Natural killer cell (primary cell): ENCODE measurements at places on chromosomes 11 and 22. TPM values are rescaled to one million over a fixed set of nuclear protein-coding genes. Genes with fewer than 3 reads are reported as not detected.

DNA sequence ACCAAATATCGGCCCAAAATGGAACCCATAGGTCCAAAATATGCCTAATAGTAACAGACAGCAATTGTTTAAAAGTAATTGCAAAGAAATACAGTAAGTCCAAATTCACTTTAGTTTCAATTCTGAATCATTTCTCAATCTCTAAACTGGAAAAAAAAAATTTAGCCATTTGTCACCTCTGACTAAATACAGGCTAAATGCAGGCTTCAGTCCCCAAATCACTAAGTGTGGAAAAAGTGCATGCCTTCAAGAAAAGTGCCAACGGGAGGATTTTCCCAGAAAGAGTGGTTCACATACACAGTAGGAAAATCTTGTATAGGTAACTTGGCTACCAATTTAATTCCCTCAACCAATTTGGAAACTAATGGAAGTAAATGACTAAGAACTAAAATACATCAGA lies 35.7 kb downstream of the SIK3 start:
- peaks cover 19% of the 10 kb centered on the region for H3K4me1 ChIP-seq
- no peaks in the 10 kb centered on the region for H3K27me3 ChIP-seq
- H3K36me3 ChIP-seq, result no peaks in the 10 kb centered on the region
- no peak overlapping the region for H3K27ac ChIP-seq
- H3K4me3 ChIP-seq, result no peak overlapping the region

GRCh38 chr11:117731722-117732290 lies 65.2 kb downstream of the DSCAML1 start:
- H3K4me1 ChIP-seq, result no peaks in the 10 kb centered on the region
- H3K27me3 ChIP-seq, result no peaks in the 10 kb centered on the region
- H3K36me3 ChIP-seq, result no peaks in the 10 kb centered on the region
- no peak overlapping the region for H3K4me3 ChIP-seq
- no peak for DNase-seq

DNA sequence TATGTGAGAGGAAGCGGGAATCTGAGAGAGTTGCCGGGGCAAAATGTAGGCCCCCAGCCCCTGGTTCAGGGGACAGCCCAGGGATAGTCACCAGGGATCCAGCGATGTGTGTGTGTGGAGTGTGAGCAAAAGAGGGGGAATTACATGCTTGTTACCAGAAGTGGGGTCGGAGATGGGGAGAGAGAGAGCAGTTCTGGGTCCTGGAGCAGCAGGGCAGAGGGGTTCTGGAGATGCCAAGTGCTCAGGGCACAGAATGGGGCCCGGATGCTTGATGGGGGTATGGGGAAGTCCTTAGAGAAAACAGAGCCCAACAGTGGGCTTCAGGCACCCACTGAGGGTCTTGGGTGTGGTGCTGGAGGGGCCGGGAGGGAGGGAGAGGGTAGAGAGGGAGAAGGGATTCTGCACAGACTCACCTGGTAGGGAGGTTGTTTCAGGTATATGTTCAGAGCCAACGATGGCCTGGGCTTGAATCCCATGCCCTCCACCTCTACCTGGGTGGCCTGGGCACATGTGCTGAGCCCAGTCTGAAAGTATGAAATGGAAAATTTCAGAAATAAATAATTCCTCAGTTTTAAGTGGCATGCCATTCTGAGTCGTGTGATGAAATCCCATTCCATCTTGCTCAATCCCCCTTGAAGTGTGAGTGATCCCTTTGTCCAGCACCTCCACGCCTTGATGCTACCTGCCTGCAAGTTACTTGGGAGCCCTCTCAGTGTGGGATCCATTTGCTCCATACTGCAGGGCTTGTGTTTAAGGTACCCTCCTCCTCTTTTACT lies 12.4 kb downstream of the SMIM38 start:
- no peak for DNase-seq
- H3K36me3 ChIP-seq, result no peaks in the 10 kb centered on the region
- H3K27ac ChIP-seq, result no peak overlapping the region
- peaks cover 5% of the 10 kb centered on the region for H3K4me1 ChIP-seq
- no peaks in the 10 kb centered on the region for H3K27me3 ChIP-seq

DNA sequence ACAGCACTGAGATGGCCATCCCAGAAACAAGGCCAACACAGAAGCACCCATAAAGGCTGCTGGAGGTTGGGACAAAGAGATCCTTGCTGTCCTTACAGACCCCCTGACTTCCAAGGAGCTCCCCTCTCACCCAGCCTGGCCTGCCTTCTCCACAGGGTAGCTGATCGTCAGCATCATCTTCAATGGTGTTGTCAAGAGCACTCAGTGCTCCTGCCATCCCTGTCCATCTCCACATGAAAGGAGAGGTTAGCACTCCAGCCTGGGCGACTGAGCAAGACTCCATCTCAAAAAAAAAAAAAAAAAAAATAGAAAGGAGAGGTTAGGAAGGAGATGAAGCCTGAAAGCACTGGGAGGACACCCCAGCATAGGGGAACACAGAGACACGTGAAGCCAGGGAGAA lies 2.1 kb upstream of the POU2AF3 start:
- peaks cover 6% of the 10 kb centered on the region for H3K27me3 ChIP-seq
- no peak overlapping the region for H3K27ac ChIP-seq
- no peaks in the 10 kb centered on the region for H3K36me3 ChIP-seq
- no peak overlapping the region for H3K4me3 ChIP-seq
- no peak for DNase-seq

GRCh38 chr11:117130879-117131278 lies 13.2 kb upstream of the PAFAH1B2 start:
- no peak overlapping the region for H3K4me3 ChIP-seq
- no peaks in the 10 kb centered on the region for H3K27me3 ChIP-seq
- no peaks in the 10 kb centered on the region for H3K36me3 ChIP-seq
- H3K4me1 ChIP-seq, result no peaks in the 10 kb centered on the region

DNA sequence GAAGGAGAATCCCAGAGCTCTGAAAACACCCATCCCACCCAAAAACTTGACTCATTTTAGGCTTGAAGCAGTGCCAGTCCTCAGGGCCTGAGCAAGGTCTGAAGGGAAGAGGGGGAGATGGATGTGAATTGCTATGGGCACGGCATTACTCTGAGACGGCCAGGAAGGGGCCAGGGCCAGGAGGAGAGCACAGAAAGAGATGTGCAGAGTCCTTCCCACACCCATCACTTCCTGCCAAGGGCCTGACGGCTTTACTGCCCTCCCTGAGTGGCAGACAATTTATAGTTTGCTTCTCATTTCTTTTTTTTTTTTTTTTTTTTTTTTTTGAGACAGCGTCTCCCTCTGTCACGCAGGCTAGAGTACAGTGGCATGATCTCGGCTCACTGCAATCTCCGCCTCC lies 22.5 kb downstream of the TAB1 start:
- DNase-seq, result no peak
- H3K27ac ChIP-seq, result no peak overlapping the region
- peaks cover 65% of the 10 kb centered on the region for H3K36me3 ChIP-seq
- no peak overlapping the region for H3K4me3 ChIP-seq
- H3K27me3 ChIP-seq, result no peaks in the 10 kb centered on the region

GRCh38 chr11:111538407-111539114 lies 2.0 kb upstream of the LAYN start:
- H3K27me3 ChIP-seq, result peaks cover 34% of the 10 kb centered on the region
- no peak for DNase-seq
- H3K4me3 ChIP-seq, result no peak overlapping the region
- H3K36me3 ChIP-seq, result no peaks in the 10 kb centered on the region
- H3K4me1 ChIP-seq, result peaks cover 34% of the 10 kb centered on the region
- no peak overlapping the region for H3K27ac ChIP-seq

- H3K36me3 ChIP-seq, result no peaks in the 10 kb centered on the region
- H3K4me3 ChIP-seq, result no peak overlapping the region
- DNase-seq, result no peak
- H3K27ac ChIP-seq, result no peak overlapping the region
Observed at GRCh38 chr11:80959751-80960150, 1518.9 kb upstream of the TENM4 start.

GRCh38 chr22:30212996-30213441 lies 33.5 kb downstream of the LIF start:
- H3K27ac ChIP-seq, result no peak overlapping the region
- H3K36me3 ChIP-seq, result no peaks in the 10 kb centered on the region
- no peak for DNase-seq

DNA sequence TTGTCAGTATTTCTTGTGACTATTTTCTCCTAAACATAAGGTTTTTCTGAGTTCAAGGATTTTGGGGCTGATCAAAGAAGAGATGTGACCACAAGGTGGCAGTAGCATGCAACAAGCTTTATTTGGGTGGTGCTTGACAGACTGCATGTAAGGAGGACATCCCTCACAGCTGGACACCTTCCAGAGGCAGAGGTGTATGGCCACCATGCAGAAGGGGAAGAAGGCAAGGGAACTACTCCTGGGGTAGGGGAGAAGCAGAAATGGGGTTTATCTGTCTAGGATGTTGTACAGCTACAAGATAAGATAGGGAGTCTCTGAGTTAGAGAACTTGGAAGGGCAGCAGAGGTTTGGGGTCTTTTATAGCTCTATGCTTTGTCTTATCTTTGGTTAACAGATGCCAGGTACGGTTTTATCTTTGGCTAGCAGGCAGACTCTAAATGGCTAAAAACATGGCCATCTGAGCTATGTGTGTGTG lies 5.1 kb upstream of the BIRC2 start:
- H3K27me3 ChIP-seq, result no peaks in the 10 kb centered on the region
- H3K4me3 ChIP-seq, result no peak overlapping the region
- peaks cover 6% of the 10 kb centered on the region for H3K4me1 ChIP-seq

DNA sequence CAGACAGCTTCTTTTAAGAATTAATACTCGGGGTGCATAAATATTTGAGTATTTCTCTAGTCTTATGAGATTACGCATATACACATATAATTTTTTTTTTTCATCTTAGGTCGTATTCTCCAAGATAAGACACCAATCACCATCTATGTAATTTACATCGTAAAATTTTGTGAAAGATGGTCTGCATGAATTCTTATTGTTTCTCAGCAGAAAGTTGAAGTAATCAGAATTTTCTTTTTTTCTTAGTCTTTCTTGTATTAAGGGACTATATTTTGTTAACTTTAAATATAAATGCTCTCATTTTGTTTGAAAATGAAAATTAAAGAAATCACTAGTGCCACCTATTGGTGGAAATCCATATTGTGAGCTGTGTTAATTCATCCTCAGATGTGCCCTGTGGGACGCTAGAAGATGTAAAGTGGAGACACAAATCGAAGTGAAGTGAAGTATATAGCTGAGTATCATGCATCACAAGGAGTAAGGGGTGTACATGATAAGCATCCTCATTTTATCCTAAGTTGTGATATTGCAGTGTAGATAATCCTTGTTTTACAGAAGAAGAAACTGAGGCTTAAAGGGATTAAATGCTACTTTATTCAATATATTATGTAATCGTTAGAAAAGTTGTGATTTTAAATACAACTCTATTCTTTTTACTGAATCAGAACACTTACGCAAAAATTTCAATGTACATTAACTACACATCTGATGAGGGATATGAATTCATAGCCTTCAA lies 2084.3 kb downstream of the LRRC4C start:
- no peaks in the 10 kb centered on the region for H3K36me3 ChIP-seq
- no peak for DNase-seq
- no peak overlapping the region for H3K4me3 ChIP-seq

- no peak overlapping the region for H3K4me3 ChIP-seq
- H3K27ac ChIP-seq, result no peak overlapping the region
- DNase-seq, result no peak
- no peaks in the 10 kb centered on the region for H3K36me3 ChIP-seq
- no peaks in the 10 kb centered on the region for H3K4me1 ChIP-seq
Observed at GRCh38 chr11:14012846-14013245, 50.3 kb downstream of the SPON1 start.

The SLC37A2 gene
- 1.0 TPM for total RNA-seq

The PKDREJ gene
- total RNA-seq, result 0.25 TPM

The RIC3 gene
- 4.7 TPM for total RNA-seq
